ENCODE measurements at places on chromosomes 3 and 15. TPM values are rescaled to one million over a fixed set of nuclear protein-coding genes. Genes with fewer than 3 reads are reported as not detected.

Gene TRA2B
- total RNA-seq, result 236 TPM

Gene BSN
- 2.8 TPM for total RNA-seq

Gene CSPG5
- 3.3 TPM for total RNA-seq

Gene CASR
- total RNA-seq, result 0.16 TPM

Gene TMC3
- not detected for total RNA-seq

Gene LARP6
- total RNA-seq, result 14.7 TPM

Gene CYP8B1
- total RNA-seq, result 0.16 TPM

Gene C3orf70
- 0.64 TPM for total RNA-seq

Gene OTOL1
- total RNA-seq, result not detected

Gene MORF4L1
- total RNA-seq, result 487 TPM

Gene C3orf22
- not detected for total RNA-seq

Gene ACAD11
- 20.3 TPM for total RNA-seq

Gene OIP5
- total RNA-seq, result 30.4 TPM

Gene LRRC34
- 6.0 TPM for total RNA-seq

Gene APH1B
- total RNA-seq, result 27.5 TPM

Gene PCBP4
- 30.6 TPM for total RNA-seq

Gene XIRP1
- total RNA-seq, result not detected

Gene RASL12
- total RNA-seq, result 6.5 TPM

Measured in WTC11 (cell line).